ENCODE measurements at places on chromosomes 11 and 22. TPM values are rescaled to one million over a fixed set of nuclear protein-coding genes. Genes with fewer than 3 reads are reported as not detected.

Gene TENM4
- total RNA-seq = 0.31 TPM

- DNase-seq = peak; percentile 30
Measured at GRCh38 chr11:102637731-102638130, 12.6 kb upstream of the MMP20 start.

- DNase-seq = peak; percentile 60
Measured at GRCh38 chr11:92886243-92886905, 83.1 kb upstream of the MTNR1B start.

GRCh38 chr11:78080084-78080817, 589 bp upstream of the NDUFC2 start:
- no peak for DNase-seq

Measured in H4 (cell line).